ENCODE measurements at places on chromosomes 7 and 10.

- no peak overlapping the region for H3K4me3 ChIP-seq
- no peaks in the 10 kb centered on the region for H3K4me1 ChIP-seq
- no peaks in the 10 kb centered on the region for H3K27me3 ChIP-seq
- no peak overlapping the region for H3K27ac ChIP-seq
These were observed 79.0 kb downstream of the EXOC4 start for GRCh38 chr7:133331861-133332260.

DNA sequence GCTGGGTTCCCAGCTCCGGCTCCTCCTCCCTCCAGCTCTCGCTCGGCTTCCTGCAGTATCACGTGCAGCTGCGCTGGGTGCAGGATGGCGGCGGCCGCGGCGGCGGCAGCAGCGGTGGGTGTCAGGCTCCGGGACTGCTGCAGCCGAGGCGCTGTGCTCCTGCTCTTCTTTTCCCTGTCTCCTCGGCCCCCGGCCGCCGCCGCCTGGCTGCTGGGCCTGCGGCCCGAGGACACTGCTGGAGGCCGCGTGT lies at the start of gene CNNM1:
Gene CNNM1, plus strand, starts transcription at position 53 of the 250 bp plus-strand sequence. Its CDS starts 32 bp downstream, at position 85.
- peaks cover 20% of the 10 kb centered on the region for H3K27me3 ChIP-seq
- DNase-seq = no peak
- peak within 1 kb of the TSS; percentile 84 for H3K4me3 ChIP-seq
- peaks cover 4% of the 10 kb centered on the region for H3K4me1 ChIP-seq
- H3K27ac ChIP-seq = no peak within 1 kb of the TSS

DNA sequence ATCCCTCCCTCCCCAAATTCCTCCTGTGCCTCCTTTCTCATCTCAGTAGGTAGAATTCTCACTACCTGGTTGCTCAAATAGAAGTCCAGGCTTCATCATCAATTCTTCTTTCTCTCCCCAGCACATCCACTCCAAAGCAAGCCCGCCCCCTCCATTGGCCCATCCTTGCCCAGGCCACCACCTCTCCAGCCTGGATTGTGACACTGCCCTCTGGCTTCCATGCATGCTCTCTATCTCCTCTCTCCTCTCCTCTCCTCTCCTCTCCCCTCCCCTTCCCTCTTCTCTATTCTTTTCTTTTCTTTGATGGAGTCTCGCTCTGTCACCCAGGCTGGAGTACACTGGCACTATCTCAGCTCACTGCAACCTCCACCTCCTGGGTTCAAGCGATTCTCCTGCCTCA lies 144.9 kb downstream of the UBE2H start:
- H3K36me3 ChIP-seq = no peaks in the 10 kb centered on the region
- H3K4me1 ChIP-seq = no peaks in the 10 kb centered on the region
- no peak overlapping the region for H3K27ac ChIP-seq
- no peaks in the 10 kb centered on the region for H3K27me3 ChIP-seq
- no peak for DNase-seq
- H3K4me3 ChIP-seq = no peak overlapping the region

DNA sequence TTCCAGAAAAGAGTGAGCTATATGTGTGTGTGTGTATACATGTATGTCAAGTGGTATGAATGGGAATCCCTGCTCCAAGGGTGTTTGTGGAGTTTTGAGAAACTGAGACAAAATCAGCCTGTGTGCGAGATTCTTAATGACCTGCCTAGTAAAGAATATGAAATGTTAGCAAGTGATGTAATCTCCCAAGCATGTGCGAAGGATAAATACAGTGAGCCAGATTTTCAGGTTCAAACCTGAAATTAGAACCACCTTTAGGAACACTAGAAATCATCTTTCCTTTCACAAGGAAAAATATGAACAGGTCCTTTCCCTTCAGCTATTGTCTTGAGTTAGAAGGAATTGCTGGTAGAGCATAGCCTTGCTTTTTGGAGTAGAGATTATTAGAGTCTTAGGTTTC lies 457.6 kb downstream of the LRMDA start:
- H3K27me3 ChIP-seq = no peaks in the 10 kb centered on the region
- H3K27ac ChIP-seq = peak overlapping the region; percentile 59
- H3K36me3 ChIP-seq = no peaks in the 10 kb centered on the region
- DNase-seq = no peak
- no peaks in the 10 kb centered on the region for H3K4me1 ChIP-seq
- H3K4me3 ChIP-seq = no peak overlapping the region

DNA sequence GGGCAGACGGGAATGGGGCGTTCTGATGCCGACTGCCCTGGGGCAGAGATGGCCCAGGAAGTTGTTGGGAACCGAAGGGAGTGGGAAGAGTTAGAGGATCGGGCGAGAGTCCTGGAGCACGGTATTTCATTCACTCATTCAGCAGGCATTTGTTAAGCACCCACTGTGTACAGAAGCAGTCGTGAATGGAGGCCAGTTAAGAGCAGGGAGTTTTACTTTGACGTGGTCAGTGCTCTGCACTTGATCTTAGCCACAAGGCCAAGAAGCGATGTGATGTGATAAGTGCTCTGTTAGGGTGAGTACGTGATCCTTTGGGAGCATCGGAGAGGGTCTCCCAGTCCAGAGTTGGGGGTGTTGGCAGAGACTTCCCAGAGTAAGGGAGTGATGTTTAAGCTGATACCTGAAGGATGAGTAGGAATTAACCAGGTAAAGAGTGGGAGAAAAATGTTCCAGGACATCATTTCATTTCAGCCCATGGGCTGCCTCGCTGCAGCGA lies 890 bp downstream of the ZFYVE27 start:
- no peaks in the 10 kb centered on the region for H3K36me3 ChIP-seq
- peak overlapping the region; percentile 93 for H3K27ac ChIP-seq
- H3K4me3 ChIP-seq = peak overlapping the region; percentile 98
- no peak for DNase-seq
- no peaks in the 10 kb centered on the region for H3K4me1 ChIP-seq

All from breast epithelium (tissue), 4 donors.